ENCODE measurements at places on chromosomes 5 and 9.

DNA sequence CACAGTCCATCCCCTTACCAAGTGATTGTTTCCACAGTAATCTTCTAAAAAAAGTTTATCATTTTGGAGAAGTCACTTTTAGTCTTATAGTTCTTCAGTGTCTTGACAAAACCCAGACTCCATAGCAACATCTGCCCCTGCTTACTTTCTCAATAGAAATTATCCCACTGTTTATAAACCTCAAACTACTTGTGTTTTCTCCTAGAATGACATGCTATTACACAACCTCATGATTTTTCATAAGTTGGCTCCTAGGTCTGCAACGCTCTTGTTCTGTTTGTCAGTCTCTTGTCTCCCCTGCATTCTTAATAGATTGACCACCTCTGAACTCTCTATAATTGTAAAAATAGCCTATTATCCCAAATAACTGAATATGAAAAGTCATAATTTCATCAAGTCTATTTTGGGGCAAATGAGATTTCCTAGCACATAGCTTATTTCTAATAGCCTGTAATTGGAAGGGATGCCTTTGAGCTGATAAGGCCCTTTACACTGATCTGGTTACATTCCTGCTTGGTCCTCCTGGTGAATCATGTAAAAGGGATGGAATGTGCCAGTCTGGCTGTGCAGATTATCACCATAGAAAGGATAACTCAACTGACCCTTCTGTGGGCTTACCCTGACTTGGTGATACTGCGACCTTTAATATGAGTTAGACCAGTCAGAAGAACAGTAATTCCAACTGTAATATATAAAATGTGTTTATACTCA lies 69.6 kb downstream of the CHSY3 start:
- DNase-seq = no peak

DNA sequence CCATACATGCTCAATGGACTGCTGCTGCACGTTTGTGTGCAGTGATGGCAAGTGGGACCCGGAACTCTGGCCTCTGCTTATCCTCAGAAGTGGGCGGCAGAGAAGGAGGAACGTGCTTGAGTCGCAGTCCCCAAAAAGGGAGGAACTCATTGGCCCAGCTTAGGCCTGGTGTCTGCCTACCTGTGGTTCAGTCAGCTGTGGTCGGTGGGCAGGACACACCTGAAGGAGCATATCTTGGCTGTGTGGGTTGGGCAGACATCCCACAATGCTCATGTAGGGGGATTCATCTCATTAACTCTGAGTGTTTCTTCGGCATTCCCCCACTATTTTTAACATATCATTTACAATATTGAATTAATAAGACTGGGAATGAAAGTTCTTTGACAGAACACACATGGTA lies 122.9 kb upstream of the IL12B start:
- DNase-seq = no peak

- DNase-seq = no peak
Observed at GRCh38 chr9:89874351-89875321, 269.8 kb downstream of the GADD45G start.

GRCh38 chr5:113093558-113093957 lies 117.0 kb downstream of the DCP2 start:
- DNase-seq = no peak

DNA sequence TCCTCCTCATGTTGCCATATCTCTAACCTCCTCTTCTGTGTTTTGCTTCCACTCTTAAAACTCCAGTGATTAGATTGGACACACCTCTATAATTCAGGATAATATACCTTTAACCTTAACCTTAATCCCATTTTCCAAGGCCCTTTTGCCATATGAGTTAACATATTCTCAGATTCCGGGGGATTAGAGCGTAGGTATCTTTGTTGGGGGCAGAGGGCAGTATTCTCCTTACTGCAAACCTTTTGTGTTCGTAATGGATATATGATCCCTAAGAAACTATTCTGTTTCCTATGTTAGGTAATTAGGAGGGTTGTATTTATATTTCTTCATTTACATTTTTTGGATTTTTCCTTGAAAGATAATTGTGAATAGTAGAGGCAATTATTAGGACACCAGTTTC lies 99.5 kb downstream of the VPS13A start:
- DNase-seq = no peak

DNA sequence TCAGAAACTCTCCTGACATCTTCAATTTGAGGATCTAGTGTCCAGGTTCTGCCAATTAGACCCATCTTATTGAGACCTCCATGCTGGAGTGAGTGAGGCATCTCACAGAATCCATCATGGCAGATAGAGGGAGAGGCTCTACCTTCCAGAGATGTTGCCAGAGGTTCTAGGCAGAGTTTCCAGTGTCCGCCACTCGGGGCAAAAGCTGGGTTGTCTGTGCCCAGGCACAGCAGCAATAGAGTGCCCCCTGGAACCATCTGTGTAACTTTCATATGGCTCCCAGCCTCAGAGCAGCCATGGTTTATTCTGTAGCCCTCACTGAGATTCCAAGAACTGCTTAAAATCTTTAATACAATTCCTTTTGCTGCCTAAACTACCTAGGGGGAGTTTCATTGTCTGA lies 16.6 kb upstream of the CCDC112 start:
- DNase-seq = no peak

DNA sequence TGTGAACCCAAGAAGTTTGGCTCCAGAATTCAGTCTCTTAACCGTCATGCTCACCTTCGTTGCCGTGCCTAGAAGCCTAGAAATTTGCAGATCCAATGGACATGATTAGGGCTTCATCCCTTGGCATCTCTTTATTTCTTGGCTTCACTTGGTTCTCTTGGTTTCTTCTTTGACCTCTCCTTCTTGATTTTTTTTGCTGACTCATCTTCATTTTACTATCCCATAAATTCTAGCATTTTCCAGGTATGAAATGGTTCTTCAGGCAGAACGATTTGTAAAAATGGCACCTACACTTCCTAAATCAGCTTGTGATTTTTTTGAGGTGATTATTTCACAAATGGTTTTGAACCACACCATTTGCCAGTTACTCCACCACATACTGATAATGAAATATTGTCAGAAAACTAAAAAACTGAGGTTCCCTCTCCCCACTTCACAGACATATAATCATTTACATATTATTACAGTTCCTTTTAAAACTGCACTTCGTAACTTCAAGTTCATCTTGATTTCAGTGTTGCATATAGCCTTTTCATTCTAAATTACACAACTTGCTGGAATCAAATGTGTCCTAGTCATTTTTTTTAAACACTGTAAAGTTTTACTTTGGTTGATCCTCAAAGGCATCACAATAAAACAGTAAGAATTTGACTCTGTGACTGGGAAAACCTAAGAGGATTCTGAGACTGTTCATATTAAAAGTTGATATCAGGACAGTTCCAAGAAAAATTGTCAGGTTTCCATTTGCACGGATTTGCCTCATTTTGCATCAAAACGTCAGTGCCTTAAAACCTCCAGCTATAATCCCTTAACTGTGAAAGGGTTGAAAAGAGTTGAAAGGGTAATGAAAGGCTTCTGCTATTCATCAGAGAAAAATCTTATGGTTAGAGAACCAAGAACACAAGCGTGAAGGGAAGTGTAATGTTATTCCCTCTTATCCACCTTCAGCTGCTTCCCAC lies 8.9 kb upstream of the NREP start:
- DNase-seq = no peak

- DNase-seq = no peak
Observed at GRCh38 chr5:133340822-133341221, 271.5 kb downstream of the FSTL4 start.

GRCh38 chr5:180637962-180638680 lies 11.3 kb downstream of the FLT4 start:
- no peak for DNase-seq

- no peak for DNase-seq
Observed at GRCh38 chr5:74042959-74043358, 417.0 kb downstream of the ARHGEF28 start.

DNA sequence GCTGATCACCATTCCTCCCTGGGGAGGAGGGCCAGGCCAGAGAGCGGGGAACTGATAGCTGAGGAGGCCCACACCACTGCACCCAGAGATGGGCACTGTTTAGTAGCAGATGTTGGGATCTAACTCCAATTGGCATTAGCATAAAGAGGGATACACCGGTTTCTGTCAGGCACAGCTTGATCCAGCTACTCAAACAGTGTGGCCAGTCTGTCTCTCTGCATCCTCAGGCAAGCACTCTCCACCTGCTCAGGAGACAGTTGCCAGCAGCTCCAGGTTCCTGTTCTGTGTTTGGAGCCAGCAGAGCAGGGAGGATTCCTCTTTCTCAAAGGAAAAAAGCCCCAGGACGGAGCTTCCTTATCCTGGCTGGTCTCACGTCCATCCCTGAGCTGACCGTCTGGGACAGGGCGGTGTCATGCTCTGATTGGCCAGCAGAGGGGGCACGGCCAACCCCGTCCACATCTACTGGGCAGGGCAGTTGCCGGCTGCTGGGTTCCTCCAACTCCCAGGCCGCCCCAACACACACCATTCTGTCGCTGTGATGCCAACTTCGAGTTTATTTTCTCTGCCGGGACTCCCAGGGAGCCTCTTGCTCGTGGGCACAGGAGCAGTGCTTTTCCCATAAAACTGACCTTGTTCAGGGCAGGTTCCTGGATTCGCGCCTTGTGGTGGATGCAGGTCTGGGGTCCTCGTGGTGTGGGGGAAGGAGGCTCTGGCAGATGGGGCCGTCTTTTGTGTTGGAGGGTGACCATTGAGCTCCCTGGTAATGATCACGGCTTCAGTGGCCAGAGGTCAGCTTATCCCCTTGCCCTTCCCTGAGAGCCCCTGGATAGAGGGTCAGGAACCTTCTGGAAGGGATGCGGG lies 47.9 kb downstream of the COL5A1 start:
- peak; percentile 75 for DNase-seq

DNA sequence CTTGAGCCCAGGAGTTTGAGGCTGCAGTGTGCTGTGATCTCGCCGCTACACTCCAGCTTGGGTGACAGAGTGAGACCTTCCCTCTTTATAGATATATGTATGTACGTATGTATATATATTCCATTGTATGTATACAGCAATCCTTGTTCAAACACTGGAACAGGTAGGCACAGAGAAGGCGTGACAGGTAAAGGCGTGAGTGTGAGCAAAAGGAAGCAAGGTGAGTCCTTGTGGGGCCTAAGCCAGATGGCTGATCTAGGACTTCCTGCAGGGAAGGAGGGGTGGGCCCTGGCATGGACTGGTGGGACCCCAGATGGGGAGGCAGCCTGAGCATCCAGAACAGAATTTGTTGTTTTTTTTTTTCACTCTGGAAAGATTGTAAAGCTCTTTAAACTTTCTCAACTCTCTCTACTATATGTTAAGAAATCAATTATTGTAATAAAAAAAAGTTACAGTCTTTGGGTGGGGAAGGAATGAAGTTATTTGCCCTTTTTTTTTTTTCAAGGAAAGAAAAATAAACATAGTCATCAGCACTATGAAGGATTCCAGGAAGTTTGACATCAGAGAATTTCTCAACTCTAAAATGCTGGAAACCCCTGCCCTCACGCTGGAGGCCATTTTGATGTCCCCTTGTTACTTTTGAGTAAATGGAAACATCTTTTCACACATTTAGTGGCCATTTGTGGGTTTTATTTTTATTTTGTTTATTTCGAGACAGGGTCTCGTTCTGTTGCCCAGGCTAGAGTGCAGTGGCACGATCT lies 38.9 kb upstream of the STXBP1 start:
- DNase-seq = no peak

- no peak for DNase-seq
Observed at GRCh38 chr9:38434365-38434764, 10.1 kb upstream of the IGFBPL1 start.

DNA sequence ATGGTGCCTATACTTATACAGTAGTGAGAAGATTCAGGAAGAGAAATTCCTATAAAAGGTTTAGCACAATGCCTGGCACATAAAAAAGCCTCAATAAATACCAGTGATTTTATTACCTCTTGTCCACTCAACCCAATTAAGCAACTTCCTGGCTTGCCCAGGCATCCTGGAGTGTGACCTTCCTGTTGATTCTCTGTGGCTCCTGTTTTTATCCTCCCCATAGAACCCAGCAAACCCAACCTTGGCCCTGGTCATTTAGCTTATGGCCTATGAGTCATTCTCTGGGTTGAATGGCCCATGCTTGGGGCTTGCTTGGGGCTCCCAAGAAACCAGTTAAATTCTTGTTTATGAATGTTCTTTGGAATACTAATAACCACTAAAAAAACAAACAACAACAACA lies 21.4 kb upstream of the SPARC start:
- no peak for DNase-seq

- DNase-seq = no peak
Observed at GRCh38 chr9:73037613-73038012, 84.8 kb upstream of the ALDH1A1 start.

DNA sequence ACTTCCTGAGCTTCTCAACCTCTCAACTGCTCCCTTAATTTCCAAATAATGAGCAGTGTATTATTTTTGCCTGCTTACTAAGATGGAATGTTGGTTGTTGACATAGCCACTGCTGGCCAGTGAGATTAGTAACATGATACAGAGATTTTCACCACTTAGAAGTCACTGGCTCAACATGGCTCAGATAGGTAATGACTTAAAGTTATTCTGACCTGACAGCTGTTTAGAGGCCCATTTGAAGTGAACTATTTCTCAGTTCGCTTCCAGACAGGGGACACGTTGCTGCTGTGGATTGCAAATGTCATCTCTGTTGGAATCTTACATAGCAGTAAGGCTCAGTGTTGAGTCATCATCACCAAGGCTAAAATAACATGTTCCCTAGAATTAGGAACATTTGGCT lies 490.2 kb downstream of the TLE4 start:
- no peak for DNase-seq

GRCh38 chr9:21556581-21557427 lies 74.7 kb upstream of the IFNE start:
- no peak for DNase-seq

DNA sequence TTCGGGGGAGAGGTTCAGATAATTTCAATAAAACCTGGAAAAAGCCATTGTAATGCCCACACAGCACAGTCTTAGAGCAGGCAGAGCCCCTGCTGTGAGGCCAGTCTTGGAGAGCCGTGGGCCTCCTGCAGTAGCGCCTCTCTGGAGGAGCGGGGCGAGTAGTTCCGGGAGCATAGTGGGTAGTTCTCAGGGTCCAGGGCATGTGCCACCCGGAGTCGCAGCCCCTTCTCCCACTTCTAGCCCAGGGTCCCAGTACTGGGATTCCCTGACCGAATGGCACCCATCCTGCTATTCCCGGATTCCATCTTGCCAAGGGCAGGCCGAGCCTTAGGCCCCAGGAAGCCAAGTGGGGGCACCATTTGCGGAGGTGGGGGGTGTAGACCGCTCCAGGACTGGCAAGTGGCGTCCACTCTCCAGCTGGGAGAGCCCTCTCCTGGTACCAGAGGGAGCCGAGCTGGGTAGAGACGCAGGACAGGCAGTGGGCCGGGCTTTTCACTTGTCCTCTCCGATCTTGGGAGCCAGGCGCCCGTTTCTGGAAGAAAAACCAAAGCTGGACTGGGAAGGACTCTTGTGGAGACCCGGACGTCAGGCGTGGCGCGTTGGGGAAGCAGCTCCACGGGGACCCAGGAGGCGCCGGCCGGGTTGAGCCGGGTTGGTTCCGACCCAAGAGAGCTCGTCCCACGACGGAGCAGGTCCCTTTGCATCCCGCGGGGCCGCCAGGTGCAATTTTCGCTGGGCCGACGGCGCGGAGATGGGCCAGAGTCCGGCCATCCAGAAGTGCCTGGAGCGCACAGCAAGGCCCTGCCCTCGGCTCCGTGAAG lies 12.1 kb downstream of the PROP1 start:
- DNase-seq = no peak

- no peak for DNase-seq
Observed at GRCh38 chr5:153147891-153148623, 342.4 kb upstream of the GRIA1 start.

GRCh38 chr9:128231638-128232527 lies 28.7 kb downstream of the DNM1 start:
- no peak for DNase-seq
